CD4-positive, alpha-beta memory T cell (primary cell): ENCODE measurements at places on chromosomes 12 and 14.
A peak's percentile ranks its signal among the peaks of the same experiment; 100 is the strongest.

DNA sequence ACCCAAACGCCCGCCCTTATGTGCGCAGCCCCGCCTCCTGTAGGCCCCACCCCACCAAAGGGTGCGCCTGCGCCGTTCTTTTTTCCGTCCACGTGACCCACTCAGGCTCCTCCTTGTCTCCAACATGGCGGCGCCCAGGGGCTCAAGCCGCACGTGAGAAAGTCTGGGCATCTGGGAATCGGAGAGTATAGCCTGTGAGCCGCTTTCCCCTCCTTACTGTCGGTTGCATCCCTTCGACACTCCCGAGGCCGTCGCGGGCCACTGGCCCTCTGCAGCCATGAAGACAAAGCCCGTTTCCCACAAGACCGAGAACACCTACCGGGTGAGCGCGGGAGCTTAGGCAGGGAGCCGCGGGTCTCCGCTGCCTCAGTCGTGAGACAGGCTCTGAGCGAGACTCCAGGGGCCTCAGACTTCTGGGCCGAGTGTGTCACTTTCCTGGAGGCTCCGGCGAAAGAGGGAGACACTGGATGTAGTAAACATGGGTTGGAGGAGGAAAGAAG is at the start of gene UTP20:
TSS of gene UTP20 (plus strand) at position 100 of the 500 bp plus-strand sequence. CDS start at position 278, 178 bp downstream.
- DNase-seq = peak; percentile 91

- no peak for DNase-seq
These were observed 6.8 kb downstream of the KIF26A start for GRCh38 chr14:104144911-104145825.

- no peak for DNase-seq
These were observed 26.8 kb downstream of the EMP1 start for GRCh38 chr12:13223179-13223804.

DNA sequence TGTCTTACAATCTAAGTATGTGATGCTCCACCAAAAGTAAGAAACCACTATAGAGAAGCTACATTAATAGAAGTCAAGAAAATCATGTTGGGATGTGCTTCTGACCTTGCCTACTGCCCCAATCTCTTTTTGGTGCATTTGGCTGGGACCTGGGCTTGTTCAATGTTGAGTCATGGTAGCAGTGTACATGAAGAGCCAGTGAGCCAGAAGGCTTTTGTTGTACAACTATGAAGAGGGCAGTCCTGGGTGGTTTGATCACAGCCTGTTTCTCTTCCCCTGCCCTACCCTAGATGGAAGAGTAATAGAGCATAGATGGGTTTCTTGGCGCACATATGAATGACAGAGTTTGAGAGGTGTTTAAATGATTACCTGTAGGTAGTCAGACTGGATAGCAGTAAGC is 56.4 kb downstream of the UBR7 start:
- DNase-seq = no peak

GRCh38 chr14:67650694-67651093 is 23.7 kb downstream of the VTI1B start:
- DNase-seq = no peak
